ENCODE measurements at places on chromosomes 16 and 17.

- DNase-seq: peak; percentile 5
Observed at GRCh38 chr16:630815-631405, at the start of gene WFIKKN1. Gene WFIKKN1, plus strand, starts transcription at chr16:630985. Its CDS starts 269 bp downstream, at chr16:631254.

- DNase-seq: no peak
Observed at GRCh38 chr17:34586346-34586846, 7.0 kb downstream of the TMEM132E start.

DNA sequence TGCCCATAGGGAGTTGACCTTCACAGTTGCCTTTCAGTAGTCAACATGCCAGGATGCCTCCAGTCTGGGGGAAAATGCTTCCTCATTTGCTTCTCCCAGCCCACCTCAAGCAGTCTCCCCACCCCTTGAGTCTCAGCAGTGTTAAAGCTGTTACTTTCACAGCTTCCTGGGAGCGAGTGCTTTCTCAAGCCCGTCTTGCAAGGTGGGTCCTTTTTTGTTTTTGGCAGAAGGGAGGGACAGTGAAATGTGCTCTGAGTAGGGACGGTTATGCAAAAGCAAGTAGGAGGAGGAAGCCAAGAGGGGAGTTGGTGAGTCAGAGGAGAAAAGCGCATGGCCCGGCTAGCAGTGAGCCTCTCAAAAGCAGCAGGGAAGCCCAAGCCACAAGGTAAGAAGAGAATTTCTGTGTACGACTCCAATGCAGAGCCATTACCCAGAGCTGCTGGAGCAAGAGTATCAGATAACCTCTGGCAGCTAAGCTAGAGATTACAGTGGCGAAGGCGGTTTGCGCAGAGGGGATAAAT is at the start of gene CHST4:
TSS of gene CHST4 (plus strand) at position 316 of the 521 bp plus-strand sequence. CDS start 10,252 bp downstream, outside the sequence.
- DNase-seq: no peak

DNA sequence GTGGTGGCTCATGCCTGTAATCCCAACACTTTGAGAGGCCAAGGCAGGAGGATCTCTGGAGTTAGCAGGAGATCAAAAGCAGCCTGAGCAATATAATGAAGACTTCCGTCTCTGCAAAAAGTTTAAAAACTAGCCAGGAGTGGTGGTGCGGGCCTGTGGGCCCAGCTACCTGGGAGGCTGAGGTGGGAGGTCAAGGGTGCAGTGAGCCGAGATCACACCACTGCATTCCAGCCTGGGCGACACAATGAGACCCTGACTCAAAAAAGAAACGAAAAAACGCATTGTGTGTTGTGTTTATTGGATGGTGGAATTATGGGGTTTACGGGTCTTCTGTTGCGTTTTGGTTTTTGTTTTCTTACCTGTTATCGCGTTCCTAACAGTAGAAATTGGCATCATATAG is 863 bp upstream of the DDX19A start:
- DNase-seq: no peak

DNA sequence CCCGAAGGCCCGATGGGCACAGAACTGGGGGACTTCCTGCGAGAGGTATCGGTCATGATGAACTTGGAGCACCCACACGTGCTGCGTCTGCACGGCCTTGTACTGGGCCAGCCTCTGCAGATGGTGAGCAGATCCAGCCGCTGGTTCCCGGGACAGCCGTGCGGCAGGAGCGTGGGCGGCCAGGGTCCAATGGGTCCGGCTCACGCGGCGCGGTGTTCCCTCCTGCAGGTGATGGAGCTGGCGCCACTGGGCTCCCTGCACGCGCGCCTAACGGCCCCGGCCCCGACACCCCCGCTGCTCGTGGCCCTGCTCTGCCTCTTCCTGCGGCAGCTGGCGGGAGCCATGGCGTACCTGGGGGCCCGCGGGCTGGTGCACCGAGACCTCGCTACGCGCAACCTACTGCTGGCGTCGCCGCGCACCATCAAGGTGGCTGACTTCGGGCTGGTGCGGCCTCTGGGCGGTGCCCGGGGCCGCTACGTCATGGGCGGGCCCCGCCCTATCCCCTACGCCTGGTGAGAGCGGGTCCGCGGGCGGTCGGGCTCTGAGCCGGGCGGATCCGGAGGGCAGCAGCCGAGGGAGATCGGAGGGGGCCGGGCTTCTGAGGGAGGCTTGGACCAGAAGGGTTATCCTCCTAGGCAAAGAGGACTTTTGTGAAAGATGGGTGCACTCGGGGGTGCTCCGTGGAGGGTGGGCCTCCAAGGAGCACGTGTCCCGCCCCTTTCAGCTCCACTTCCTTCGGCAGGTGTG is 3.0 kb downstream of the TNK1 start:
- peak; percentile 47 for DNase-seq

GRCh38 chr16:3095869-3096268 is 3.2 kb downstream of the ZSCAN10 start:
- peak; percentile 84 for DNase-seq

DNA sequence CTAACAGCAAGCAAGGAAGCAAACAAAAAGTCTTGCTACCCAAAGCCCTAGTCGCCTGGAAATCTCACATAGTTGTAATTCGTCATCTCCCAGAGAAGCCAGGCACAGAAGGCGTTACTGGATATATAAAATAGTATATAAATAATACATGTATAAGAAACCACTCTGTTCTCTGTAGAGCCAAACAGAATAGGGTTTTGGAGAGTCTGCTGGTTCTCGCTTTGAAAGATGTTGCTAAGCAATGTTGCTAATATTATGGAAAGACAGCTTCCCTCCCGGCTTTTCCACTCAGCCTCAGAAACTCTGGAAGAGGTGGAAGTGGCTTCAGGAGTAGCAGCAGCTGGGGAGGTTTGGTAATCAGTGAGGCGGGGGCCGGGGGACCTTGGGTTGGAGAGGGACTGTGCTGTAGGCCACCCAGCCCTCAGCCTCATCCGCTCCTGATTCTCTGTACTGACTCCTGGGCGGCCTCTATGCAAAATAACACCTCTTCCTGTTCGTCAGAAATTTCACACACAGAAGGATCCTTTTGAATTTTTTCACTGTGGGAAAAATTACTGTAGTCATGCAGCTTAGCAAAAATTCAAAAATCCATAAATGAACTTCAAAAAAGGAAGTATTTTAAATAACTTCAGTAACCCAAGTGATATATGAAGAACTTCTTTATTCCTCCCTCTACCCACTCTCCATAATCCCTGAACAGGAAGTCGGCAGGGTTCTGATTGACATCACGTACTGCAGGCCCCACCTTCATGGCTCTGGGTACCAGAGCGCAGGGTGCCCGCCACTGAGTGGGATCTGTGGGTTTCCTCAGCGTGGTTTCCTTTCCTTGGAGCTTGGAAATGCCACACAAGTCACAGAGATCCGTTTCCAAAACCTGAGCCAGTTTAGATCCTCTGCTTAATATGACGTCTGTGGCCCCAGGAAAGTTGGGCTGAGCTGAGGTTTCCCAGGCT is 51.4 kb downstream of the RAP1GAP2 start:
- DNase-seq: peak; percentile 41

DNA sequence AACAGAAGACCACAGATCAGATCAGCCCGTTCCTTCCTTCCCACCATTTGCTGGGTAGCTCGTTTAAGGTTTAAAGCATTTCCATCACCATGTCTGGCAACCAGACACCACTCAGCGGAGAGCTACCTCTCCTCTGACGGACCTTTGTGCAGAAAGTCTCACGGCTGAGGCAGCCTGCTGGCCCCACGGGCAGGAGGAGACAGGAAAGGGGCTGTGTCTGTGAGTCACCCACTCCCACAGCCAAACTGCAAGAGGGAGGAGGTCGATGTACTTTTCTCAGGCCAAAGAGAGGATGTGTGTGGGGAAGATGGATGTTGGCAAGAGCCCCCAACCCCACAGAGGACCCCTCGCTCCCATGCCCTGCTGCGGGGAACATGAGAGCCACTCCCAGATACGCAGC is 92.1 kb downstream of the ZNF423 start:
- DNase-seq: no peak

DNA sequence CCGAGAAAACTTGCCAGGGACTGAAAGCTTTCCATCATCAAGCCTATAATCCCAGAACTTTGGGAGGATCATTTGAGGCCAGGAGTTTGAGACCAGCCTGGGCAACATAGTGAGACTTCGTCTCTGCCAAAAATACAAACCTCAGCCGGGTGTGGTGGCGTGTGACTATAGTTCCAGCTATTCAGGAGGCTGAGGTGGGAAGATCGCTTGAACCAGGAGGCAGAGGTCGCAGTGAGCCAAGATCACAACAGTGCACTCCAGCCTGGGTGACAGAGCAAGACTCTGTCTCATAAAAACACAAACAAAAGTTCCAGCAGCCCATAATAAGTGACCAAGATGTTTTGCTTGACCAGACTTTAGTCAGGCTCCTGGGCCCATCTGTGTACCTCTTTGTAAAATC is 1.9 kb downstream of the MEAK7 start:
- no peak for DNase-seq

DNA sequence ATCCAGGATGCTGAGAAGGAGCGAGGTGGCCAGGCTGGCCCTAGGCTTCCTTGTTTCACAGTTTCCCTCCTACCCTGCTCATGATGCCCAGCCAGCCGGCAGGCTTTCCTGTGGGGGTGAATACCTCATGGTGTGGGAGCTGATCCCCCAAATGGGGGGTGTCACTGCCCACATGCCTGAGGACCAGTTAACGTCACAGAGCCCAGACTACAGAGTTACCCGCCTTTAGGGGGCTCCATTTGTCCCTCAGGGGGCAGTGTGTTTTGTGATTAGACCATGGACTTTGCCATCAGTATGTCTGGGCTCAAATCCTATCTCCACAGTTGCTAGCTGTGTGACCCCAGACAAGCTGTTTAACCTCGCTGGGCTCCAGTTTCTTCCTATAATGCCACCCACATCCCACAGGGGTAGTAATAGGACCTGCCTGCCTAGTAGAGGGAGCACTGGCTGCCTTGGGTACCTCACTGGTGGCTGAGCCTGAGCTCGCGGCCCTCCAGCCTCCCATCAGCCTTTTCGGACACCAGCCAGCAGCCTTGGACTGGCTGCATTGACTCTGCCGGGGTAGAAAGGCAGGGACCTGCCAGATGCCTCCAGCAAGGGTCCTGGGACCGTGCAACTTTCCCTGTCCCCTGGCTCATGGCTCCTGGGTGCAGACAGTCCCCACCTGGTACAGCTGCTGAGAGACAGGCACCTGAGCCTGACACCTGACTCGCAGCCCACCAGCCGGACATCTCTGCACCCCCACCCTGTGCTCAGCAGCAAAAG is 87.5 kb upstream of the GSE1 start:
- peak; percentile 59 for DNase-seq

GRCh38 chr17:7024402-7024785 is 1.5 kb downstream of the BCL6B start:
- DNase-seq: no peak

GRCh38 chr17:56778898-56779297 is 54.8 kb downstream of the C17orf67 start:
- no peak for DNase-seq

- DNase-seq: no peak
Observed at GRCh38 chr16:67268136-67268579, 11.2 kb upstream of the PLEKHG4 start.

- no peak for DNase-seq
Observed at GRCh38 chr16:10840703-10841102, 22.1 kb upstream of the TVP23A start.

DNA sequence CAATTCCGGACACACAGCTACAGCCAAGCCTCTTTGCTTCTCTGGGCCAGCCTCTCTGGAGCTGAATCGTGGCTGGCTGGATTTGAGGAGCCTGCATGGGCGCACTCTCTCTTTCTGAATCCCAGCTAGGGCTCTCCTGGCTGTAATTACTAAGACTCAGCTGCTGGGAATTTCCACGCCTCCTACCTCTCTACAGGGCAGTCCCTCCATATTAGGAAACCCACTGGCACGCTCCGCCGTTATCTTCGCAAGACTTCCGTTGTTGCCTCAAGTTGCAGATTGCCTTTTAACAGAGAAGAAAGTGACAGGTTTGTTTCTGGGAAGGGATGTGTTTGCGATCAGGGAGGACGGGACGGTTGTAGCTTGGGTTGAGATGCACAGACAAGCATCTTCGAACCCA is 188.4 kb upstream of the NLRP1 start:
- DNase-seq: no peak

- no peak for DNase-seq
Observed at GRCh38 chr17:7133916-7134315, 19.3 kb upstream of the ASGR2 start.

GRCh38 chr17:5249615-5250014 is 15.0 kb upstream of the SCIMP start:
- DNase-seq: peak; percentile 50

DNA sequence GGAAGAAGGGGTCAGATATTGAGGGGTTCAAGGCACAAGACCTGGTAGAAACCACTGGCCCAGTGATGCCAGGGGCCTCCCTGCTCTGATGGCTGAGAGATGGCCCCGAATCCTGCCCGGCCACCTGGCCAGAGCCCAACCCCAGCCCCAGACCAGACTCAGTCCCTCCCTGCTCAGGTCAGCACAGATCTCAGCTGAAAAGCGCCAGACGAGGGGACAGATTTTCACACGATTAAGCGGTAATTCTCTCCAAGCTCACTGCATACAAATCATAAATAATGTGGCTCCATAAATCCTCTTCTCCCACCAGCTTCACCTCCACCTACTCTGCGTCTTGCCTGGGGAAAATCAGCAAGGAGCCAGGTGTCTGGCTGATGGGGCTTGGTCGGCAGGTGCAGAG is 57.1 kb downstream of the ENGASE start:
- no peak for DNase-seq

DNA sequence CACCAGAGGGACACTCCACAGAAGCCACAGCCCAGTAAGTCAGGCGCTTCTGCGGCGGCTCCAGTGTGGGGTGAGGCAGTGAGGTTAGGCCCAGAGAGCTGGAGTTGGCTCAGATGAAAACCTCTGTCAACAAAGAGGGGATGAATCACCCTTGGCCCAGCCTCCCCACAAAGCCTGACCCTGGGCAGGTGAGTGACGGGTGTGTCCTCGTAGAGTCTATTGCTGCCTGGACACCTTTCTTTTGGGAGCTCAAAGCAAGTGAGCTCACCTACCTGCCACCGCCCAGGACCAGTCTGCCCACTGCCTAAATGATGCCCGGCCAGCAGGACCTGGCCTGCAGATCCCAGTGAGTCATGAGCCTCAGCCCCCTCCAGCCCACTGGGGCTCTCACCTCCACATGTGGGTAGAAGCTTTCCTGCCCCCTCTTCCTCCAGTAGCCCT is 24.9 kb upstream of the DBNDD1 start:
- no peak for DNase-seq

- DNase-seq: no peak
Observed at GRCh38 chr16:77739559-77739892, 17.2 kb downstream of the NUDT7 start.

DNA sequence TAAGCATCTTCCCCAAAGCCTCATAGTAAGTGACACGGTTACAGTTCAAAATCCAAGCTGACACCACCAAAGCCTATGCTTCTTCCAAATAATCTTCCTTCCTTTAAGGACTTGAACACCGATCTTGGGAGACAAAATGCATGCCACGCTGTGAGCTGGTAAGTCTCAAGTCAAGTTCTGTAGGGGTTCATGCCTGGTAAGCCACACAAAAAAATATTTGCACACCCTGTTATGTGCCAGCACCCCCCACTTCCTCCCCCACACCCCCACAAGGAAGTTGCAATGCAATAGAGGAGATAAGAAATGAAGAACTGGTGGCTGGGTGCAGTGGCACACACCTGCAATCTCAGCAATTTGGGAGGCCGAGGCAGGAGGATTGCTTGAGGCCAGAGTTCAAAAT is 5.6 kb downstream of the NOG start:
- DNase-seq: no peak

- DNase-seq: no peak
Observed at GRCh38 chr17:58147930-58148434, at the start of gene OR4D1. Gene OR4D1, plus strand, starts transcription at chr17:58148384. Its CDS starts 6,770 bp downstream, at chr17:58155154.

- no peak for DNase-seq
Observed at GRCh38 chr16:11955713-11956123, 9.3 kb upstream of the TNFRSF17 start.

Measured in CD14-positive monocyte (primary cell).